Skin of body (tissue), 3 donors: ENCODE measurements at places on chromosomes 2 and 18.

DNA sequence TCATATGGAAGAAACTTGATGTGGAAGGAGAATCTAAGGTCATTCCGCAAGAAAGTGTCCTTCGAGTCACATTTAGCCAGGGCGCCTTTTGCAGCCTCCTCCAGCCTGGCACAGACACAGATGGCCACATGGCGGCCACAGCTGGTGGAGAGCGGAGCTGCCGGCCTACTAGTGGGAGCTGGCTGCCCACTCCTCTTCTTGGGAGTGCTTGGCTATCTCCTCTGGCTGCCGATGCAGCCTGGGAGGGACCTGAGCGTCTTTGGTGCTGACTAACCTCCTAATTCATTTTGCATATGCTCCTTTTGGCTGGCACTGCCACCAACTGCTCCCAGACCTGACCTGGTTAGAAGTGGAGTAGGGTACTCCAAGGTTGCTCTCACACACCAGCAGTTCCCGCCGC is 199.3 kb upstream of the MYT1L start:
- no peak for DNase-seq

DNA sequence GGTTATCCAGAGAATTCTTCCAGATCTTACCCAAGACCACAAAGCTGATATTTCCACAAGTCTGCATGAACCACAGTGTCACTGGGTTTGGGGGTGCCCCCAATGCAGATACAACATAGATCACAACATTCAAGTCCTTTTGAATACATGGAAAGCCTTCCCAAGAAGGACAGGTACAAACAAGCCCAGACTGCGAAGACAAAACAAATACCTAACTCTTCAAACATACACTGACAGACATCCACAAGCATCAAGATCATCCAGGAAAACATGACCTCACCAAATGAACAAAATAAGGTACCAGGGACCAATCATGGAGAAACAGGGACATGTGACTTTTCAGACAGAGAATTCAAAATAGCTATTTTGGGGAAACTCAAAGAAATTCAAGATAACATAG is 93.1 kb downstream of the MDH1 start:
- DNase-seq = no peak

GRCh38 chr2:40321016-40321623 is 130.8 kb downstream of the SLC8A1 start:
- no peak for DNase-seq

DNA sequence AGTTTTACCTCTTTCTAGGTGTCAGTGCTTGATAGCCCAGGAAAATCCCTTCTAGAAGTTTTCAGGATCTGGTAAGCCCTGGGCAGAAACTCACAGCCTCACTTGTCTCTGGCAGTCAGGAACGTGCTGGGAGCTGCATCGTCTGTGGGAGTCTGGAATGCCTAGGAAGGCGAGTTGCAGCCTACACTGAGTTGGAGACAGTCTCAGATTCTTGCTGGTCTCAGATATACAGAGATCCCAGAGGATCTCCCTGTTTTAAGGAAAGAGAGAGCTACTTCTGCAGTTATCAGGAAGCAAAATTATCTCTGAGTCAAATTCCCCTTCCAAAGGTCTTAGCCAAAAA is 104.4 kb upstream of the CDC42EP3 start:
- DNase-seq = no peak

DNA sequence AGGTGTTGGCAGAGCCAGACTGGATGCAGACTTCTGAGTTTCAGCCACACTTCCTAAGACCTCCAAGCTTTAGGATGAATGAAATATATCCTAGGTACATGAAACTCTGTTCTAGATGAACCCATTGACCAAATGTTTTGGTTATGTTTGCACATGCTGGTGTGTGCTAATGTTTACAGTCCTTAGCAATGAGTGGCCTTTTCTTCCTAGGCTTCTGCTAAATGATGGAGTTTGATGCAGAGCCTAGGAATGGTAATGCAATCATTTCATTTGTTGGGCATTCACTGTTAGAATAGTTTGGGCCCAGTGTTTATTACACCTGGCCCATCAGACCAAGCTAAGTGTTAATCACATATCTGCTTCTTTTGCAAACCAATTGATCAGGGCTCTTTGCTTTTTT is 464.7 kb downstream of the MEIS1 start:
- no peak for DNase-seq

DNA sequence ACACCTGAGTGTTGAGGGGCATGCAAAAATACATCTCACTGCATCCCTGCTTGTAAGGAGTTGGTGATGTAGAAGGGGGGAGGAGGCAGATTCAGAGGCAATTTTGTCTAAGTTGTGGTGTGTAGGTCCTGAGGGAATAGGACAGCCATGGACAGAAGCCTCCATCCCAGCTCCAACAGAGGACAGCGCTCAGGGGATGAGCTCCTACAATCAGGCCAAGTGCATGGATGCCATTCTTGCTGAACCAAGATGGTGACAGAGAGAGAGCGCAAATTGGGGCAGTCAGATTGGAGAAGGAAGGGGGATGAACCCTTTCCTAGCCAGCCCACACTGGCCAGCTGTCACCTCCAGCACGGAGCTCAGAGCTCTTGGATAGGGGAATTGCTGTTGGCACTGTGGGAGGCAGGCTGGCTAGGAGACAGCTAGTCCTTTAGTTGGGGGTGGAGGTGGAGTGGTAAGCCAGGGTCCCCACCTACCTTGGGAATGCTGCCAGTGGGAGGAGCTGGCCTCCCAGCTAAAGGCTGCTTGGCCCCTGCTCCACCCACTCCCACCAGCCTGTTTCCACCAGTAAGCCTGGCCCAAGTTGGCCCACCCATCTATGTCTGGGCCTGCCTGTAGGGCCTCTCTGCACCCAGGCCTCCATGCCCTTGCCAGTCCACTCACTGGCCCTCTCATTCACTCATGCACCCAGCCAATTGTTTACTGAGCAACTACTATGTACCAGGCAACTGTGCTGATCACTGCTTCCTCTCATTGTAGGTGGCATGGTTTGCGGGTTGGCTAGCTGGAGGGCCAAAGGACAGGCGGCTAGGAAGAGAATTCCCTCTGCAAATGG is 2.5 kb upstream of the PER2 start:
- DNase-seq = no peak

DNA sequence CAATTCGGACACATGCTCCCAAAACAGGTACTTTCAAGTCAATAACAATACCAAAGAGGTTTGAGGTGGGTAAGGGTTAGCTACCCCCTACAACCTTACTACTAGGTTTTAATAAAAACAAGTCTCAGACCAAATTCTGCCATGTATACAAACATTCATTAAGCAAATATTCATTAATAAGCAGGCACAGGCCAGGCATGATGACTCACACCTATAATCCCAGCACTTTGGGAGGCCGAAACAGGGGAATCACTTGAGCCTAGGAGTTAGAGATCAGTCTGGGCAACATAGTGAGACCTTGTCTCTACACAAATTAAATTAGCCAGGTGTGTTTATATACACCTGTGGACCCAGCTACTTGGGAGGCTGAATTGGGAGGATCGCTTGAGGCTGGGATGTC is 11.7 kb upstream of the ELAC1 start:
- DNase-seq = no peak

- DNase-seq = no peak
These were observed 3.0 kb upstream of the OSBPL1A start for GRCh38 chr18:24400587-24400986.

DNA sequence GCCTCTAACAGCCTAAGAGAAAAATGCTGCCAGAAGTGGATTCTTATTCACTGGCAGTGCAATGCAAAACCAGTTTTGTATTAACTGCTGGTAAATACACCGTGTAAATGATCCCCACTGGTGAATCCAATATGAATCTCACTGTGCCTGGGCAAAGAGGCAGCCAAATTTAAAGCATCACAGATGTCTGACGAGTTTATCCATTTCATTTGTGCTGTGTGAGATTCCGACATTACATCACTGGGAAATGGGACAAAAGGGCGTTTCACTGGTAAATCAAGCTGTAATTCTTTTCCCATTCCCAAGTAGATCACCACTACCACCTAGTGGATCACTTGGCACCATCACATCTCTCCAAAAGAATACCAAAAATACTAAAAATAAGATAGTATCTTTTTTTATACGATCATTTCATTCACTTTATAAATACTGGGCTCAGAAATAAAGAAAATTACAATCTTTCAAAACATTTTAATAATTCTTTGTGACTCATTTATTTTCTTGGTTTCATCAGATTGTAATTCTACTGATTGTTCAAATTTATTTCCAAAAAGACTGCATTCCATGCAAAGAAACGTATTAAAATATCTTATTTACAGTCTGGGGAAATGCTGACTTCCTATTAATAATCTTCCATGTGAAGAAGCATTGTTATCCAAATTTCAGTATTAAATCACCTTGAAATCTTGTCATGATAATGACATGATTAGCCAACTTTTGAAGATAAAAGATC is 125.6 kb downstream of the GRB14 start:
- peak; percentile 60 for DNase-seq

- DNase-seq = no peak
These were observed 568.5 kb downstream of the TSN start for GRCh38 chr2:122323927-122324326.

GRCh38 chr2:10826026-10826425 is 13.4 kb upstream of the PDIA6 start:
- no peak for DNase-seq

- no peak for DNase-seq
These were observed 72.0 kb downstream of the AGPS start for GRCh38 chr2:177464549-177464948.

DNA sequence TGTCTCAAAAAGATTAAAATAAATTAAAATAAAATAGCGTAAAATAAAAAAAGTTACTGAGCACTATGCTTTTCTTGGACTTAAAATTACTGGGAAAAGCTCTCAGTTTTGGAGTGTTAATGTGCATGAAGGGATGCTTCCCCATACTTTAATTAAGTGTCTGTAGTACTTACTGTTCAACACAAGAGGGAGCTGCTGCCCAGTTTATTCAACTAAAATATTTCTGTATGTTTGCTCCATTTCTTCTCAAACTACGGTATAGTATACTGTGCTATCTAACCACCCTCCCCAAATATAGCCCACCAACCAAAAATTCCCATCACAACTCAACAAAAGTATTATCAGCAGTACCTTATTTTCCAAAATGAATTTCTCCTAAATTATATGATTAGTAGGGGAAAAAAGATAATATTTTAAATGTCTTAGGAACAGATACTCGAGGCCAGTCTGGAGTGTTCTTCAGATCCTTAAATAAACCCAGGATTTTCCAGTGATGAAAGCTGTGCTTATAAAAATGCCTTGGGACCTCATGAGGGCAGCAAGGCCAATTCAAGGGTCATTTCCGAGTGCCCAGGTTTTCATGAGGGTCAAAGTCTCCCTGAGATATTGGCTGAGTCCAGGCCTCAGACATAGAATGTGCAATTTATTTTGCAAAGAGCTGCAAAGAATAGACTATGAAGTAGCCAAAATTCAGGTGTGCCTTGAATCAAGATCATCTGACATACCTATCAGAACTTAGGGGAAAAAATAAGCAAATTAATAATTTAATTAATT is 64.1 kb downstream of the CHRNA1 start:
- DNase-seq = peak; percentile 45

DNA sequence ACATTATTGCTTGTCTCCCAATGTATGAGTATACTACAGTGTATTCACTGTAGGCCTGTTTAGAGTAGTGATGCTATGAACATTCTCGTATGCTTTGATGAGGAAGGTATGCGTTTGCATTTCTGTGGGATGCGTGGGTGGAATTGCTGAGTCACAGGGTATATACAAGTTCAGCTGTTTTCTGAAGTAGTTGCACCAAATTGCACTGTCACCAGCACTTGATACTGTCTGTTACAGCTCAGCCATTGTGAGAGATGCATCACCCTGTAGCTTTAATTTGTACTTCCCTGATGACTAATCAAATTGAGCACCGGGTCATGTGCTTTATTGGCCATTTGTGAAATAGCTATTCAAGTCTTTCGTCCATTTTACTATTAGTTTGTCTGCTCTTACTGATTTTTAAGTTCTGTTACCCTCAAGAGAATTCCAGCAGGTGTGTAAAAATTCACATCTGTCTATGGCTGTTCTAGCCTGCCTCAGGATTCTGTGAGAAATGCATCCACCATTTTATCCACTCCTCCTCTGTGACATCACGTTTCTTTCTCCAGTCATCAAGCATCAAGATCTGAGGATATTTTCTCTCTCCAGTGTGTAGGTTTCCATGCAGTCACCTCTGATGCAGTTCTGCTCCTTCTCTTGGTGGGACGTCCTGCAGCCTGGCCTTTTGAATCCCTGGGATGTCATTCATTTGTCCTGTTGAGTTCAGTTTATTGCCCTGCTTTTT is 72.5 kb downstream of the DGKD start:
- DNase-seq = no peak

DNA sequence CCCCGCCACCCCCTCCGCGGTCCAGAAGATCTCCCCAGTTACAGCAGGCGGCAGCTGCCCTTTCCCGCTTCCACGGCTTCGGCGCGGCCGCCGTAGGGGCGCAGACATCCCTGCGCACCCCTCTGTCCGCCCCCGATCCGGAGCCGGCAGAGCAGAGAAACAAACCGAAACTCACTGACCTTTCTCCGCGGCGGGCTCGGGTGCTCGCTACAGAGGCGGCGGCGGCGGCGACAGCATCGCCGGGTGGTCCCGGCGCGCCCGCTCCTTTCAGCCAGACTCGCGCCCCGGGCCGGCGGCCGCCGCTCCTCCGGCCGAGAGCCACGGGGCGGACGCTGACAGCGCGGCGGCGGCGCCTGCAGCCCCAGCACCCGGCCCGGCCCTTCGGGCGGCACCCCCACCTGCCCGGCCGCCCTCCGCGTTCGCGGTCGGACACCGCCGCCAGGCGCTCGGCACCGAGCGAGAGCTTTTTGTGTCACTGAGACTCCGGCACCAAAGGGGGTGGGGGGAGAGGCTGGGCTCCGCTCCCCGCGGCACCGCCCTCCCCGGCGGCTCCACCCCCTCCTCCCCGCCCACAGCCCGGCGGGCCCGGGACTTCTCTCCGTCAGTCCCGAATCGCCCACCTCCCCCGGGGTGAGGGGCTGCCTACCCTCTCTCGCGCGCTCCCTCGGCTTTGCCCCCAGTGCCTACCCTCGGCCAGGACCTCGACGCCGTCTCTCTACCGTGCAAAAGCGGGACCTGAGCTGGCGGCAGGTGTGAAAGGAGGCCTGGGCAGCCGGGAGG is 1.4 kb upstream of the RNF152 start:
- DNase-seq = peak; percentile 64

- DNase-seq = peak; percentile 49
These were observed 91.1 kb downstream of the RBMS1 start for GRCh38 chr2:160402501-160402900.

- DNase-seq = no peak
These were observed 27.2 kb upstream of the MYCN start for GRCh38 chr2:15913146-15913545.

DNA sequence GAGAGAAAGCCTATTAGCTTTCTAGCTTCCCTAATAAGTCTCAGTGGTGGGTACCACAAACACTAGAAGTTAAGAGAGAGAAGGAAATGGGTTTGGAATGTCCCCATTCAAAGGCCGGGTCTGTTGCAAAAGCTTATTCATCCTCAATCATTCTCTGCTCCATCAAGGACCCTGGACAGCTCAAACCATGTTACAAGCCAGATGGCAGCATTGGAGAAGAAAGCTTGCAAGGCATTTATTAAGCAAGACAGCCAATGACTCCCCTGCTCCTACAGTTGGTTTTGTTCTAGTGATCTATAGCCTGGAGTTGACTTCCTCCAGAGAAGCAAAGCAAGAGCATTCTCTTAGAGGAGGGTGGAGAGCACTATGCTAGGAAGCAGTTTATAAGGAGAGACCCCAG is 86.9 kb upstream of the LMAN1 start:
- no peak for DNase-seq

GRCh38 chr18:33560686-33561370 is 17.2 kb upstream of the ASXL3 start:
- no peak for DNase-seq
